ENCODE measurements at places on chromosomes 7 and 10. TPM values are rescaled to one million over a fixed set of nuclear protein-coding genes. Genes with fewer than 3 reads are reported as not detected.

The TFPI2 gene
- 0.84 TPM for total RNA-seq

The BMPR1A gene
- 77.9 TPM for total RNA-seq

The ADRB1 gene
- total RNA-seq: 0.14 TPM

The WNT16 gene
- not detected for total RNA-seq

The PDE6C gene
- not detected for total RNA-seq

The OPN1SW gene
- total RNA-seq: not detected

The GARIN1A gene
- total RNA-seq: 1.9 TPM

The IKZF1 gene
- total RNA-seq: 8.5 TPM

DNA sequence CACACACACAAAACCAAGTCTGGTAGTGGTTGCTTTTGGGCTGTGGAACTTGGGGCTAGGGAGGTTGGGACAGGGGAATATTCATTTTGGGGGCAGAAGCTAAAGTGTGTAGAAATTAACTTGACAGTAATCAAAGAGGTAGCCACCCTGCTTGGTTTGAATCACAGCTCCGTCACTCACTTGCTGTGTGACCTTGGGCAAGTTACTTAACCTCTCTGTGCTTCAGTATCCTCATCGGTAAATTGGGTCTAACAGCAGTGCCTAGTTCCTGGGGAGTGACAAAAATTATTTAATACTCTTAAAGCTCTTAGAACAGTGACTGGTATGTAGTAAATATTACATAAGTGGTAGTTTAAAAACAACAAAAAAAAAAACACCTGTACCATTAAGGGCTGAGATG is 489.8 kb downstream of the SDK1 start:
- DNase-seq: no peak
- no peaks in the 10 kb centered on the region for H3K27me3 ChIP-seq
- H3K4me1 ChIP-seq: peaks cover 4% of the 10 kb centered on the region
- H3K27ac ChIP-seq: no peak overlapping the region

DNA sequence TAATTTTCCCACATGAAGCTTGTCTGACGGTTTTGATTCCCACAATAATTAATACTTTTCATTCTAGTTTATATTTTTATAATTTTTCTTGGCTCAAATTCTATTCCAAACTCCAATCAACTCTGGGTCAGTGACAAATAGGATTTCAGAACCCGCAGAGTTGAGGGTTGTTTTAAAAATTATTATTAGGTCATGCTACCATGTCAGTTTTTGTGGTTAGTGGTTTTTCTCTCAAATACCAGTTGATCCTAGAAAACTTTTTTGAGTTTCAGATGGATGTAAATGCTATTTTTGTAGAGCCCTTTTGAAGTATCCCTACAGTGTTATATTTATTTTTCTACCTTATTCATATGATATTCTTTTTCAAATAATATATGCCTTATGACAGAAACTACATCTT is 237.4 kb downstream of the SEMA3D start:
- H3K4me1 ChIP-seq: peaks cover 5% of the 10 kb centered on the region
- H3K36me3 ChIP-seq: no peaks in the 10 kb centered on the region
- H3K27ac ChIP-seq: no peak overlapping the region
- H3K27me3 ChIP-seq: no peaks in the 10 kb centered on the region
- DNase-seq: no peak

DNA sequence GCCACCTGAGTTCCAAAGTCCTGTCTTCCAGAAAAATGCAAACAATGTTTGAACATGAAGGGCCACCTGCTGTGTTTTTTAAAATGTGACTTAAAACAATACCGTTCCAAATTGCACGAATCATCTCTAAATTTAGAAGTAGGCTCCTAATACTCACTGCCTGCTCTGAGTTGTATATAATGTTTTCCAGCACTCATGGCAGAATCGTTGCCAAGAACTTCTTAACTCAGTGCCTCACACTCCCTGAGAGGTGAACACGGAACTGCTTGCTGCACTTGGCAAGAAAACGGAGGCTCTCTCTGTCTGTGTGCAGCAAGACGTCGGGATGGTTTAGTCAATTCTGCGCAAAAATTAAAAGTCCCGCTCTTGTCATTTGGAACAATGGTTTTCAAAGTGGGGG is 757.3 kb upstream of the AUTS2 start:
- no peaks in the 10 kb centered on the region for H3K36me3 ChIP-seq
- DNase-seq: no peak
- no peak overlapping the region for H3K27ac ChIP-seq
- H3K4me3 ChIP-seq: no peak overlapping the region
- H3K4me1 ChIP-seq: no peaks in the 10 kb centered on the region

DNA sequence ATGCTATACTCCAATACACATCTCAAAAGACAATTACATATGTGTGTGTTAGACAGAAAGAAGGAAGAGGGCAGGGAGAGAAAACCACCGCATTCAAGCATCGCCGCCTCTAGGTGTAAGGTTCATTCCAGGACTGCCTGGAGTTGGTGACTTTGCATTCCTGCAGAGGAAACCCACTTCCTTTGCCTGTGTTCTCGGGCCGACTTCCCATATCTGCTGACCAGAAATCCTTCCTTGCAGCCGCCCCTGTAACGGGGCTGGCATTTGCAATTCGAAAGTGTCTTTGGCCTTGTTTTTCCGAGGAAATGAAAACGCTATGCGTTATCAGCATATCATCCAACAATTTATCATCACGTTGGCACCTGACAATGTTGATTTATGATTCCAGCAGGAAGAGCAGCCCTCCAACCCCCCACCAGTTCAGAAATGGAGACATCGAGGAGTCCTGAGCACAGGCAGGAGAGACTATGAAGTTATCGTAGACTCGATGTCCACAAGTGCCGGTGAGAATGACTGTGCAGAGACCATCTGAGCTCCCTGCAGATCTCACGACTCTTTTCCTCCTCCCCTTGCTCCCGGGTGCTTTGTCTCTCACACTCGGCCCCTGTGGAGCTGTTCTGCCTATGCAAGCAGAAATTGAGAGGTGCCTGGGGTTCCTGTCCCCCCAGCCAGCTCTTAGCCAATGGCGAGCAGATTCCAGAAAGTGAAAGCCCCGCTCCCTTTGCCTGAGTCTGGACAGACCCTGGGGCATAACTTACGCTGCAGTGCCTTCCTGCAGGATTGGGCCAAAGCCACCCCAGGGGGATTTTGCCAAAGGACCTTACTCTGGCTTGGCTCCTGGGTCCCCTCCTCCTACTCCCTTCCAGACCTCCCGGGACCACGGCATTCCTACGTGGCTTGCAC is 68.9 kb upstream of the FOXK1 start:
- H3K4me1 ChIP-seq: peaks cover 22% of the 10 kb centered on the region
- no peak overlapping the region for H3K4me3 ChIP-seq
- no peaks in the 10 kb centered on the region for H3K27me3 ChIP-seq
- H3K27ac ChIP-seq: no peak overlapping the region
- no peaks in the 10 kb centered on the region for H3K36me3 ChIP-seq

GRCh38 chr10:124916098-124916584 is 25.8 kb upstream of the ZRANB1 start:
- H3K27me3 ChIP-seq: peaks cover 12% of the 10 kb centered on the region
- no peak for DNase-seq
- H3K4me1 ChIP-seq: peaks cover 27% of the 10 kb centered on the region
- H3K27ac ChIP-seq: peak overlapping the region; percentile 83
- no peaks in the 10 kb centered on the region for H3K36me3 ChIP-seq
- peak overlapping the region; percentile 95 for H3K4me3 ChIP-seq

GRCh38 chr10:57983281-57983791 is 284.4 kb downstream of the IPMK start:
- no peak for DNase-seq
- no peak overlapping the region for H3K27ac ChIP-seq
- H3K4me3 ChIP-seq: no peak overlapping the region
- H3K27me3 ChIP-seq: no peaks in the 10 kb centered on the region

- H3K27me3 ChIP-seq: no peaks in the 10 kb centered on the region
- no peak for DNase-seq
- H3K4me1 ChIP-seq: peaks cover 12% of the 10 kb centered on the region
- no peak overlapping the region for H3K4me3 ChIP-seq
Observed at GRCh38 chr7:129161524-129162225, 17.2 kb downstream of the TSPAN33 start.

DNA sequence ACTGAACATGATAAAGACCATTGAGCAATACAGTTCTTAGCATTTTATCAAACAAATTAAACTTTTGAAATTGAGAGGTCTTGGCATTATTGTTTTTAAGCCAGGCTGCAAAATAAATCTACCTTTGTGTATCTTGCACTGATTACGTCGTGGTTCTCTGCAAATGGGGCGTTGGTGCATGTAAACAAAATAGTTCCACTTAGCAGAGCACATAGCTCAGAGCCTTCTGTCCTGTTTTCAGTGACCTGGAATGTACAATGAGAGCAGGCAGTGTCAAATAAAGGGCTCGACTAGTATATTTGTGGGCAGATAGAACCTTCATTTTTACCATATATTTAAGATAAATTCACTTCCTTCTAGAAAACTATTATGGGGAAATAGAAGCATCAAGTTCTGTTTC is 333.9 kb upstream of the SMIM30 start:
- H3K4me3 ChIP-seq: no peak overlapping the region
- no peaks in the 10 kb centered on the region for H3K36me3 ChIP-seq
- no peak overlapping the region for H3K27ac ChIP-seq
- H3K4me1 ChIP-seq: peaks cover 6% of the 10 kb centered on the region
- peaks cover 4% of the 10 kb centered on the region for H3K27me3 ChIP-seq

- no peak overlapping the region for H3K27ac ChIP-seq
- H3K4me3 ChIP-seq: no peak overlapping the region
- DNase-seq: no peak
- no peaks in the 10 kb centered on the region for H3K27me3 ChIP-seq
- H3K36me3 ChIP-seq: peaks cover 8% of the 10 kb centered on the region
- no peaks in the 10 kb centered on the region for H3K4me1 ChIP-seq
Observed at GRCh38 chr10:119806334-119807130, 66.1 kb downstream of the MCMBP start.

GRCh38 chr10:77428691-77429395 is 208.8 kb downstream of the KCNMA1 start:
- H3K36me3 ChIP-seq: no peaks in the 10 kb centered on the region
- no peak overlapping the region for H3K27ac ChIP-seq
- H3K4me3 ChIP-seq: no peak overlapping the region
- peak; percentile 26 for DNase-seq
- H3K27me3 ChIP-seq: peaks cover 5% of the 10 kb centered on the region

- peaks cover 35% of the 10 kb centered on the region for H3K4me1 ChIP-seq
- no peak overlapping the region for H3K4me3 ChIP-seq
- no peak overlapping the region for H3K27ac ChIP-seq
- H3K27me3 ChIP-seq: peaks cover 10% of the 10 kb centered on the region
- no peaks in the 10 kb centered on the region for H3K36me3 ChIP-seq
- DNase-seq: no peak
Observed at GRCh38 chr7:55086413-55087201, 67.8 kb downstream of the EGFR start.

- H3K36me3 ChIP-seq: no peaks in the 10 kb centered on the region
- no peak overlapping the region for H3K4me3 ChIP-seq
- H3K27ac ChIP-seq: no peak overlapping the region
- no peak for DNase-seq
- peaks cover 10% of the 10 kb centered on the region for H3K4me1 ChIP-seq
Observed at GRCh38 chr10:33073641-33074415, 115.8 kb upstream of the ITGB1 start.

DNA sequence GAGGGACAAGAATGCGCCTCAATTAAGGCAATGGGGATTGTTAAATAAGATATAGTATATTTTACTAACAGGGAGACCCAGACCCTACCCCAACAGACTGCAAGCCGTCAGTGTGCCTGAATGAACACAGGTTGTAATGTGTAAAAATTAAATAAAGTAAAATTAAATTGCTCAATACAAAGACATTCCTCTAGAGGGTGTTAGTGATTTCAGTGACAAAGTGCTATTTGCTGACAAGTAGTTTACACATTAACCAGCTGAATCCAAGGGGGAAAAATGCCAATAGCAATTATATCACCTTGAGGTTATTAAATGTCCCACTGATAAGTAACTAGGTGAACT is 110.5 kb downstream of the EBF3 start:
- H3K4me1 ChIP-seq: peaks cover 17% of the 10 kb centered on the region
- H3K4me3 ChIP-seq: no peak overlapping the region
- DNase-seq: no peak
- H3K27ac ChIP-seq: no peak overlapping the region

DNA sequence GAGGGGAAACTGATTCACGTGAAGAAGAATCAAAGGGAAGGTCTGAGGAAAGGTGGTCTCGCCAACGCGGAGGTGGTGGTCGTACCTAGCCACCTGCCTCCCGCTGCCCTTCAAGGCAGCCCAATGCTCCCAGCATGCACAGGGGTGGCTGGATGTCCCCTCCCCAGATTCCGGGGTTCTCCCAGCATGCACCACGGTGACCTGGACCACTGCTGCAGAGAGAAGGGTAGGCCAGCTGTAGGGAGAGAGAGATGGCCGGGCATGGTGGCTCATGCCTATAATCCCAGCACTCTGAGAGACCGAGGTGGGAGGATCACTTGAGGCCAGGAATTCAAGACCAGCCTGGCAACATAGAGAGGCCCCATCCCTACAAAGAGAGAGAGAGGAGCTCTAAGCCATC is 32.4 kb upstream of the PPP2R2D start:
- H3K36me3 ChIP-seq: no peaks in the 10 kb centered on the region
- no peak overlapping the region for H3K27ac ChIP-seq
- no peak overlapping the region for H3K4me3 ChIP-seq
- H3K4me1 ChIP-seq: no peaks in the 10 kb centered on the region

DNA sequence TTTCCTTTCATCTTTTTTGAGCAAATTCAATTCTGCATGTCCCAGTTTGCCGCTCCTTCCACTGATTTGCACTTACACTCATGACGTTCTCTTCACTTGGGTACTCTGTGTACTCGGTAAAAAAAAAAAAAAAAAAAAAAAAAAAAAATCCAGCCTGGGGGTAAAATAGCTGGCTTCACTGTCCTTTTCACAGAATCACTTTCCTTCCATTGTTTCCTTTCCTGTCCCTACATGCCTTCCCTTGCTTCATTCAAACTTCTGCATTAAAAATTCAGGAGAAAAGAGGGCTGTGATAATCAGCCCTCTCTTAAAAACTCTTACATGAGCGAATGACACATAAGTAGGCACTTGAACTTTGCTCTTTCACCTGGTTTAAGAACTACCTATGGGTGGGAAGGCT is 8.7 kb downstream of the ANKRD1 start:
- no peak for DNase-seq
- H3K36me3 ChIP-seq: peaks cover 15% of the 10 kb centered on the region
- no peaks in the 10 kb centered on the region for H3K27me3 ChIP-seq

GRCh38 chr10:110860576-110861241 is 11.0 kb upstream of the PDCD4 start:
- H3K27ac ChIP-seq: no peak overlapping the region
- H3K27me3 ChIP-seq: no peaks in the 10 kb centered on the region
- no peaks in the 10 kb centered on the region for H3K36me3 ChIP-seq

GRCh38 chr7:13139436-13139835 is 452.0 kb downstream of the ARL4A start:
- H3K4me3 ChIP-seq: no peak overlapping the region
- no peak overlapping the region for H3K27ac ChIP-seq
- no peaks in the 10 kb centered on the region for H3K36me3 ChIP-seq
- no peak for DNase-seq
- H3K27me3 ChIP-seq: no peaks in the 10 kb centered on the region
- H3K4me1 ChIP-seq: no peaks in the 10 kb centered on the region

DNA sequence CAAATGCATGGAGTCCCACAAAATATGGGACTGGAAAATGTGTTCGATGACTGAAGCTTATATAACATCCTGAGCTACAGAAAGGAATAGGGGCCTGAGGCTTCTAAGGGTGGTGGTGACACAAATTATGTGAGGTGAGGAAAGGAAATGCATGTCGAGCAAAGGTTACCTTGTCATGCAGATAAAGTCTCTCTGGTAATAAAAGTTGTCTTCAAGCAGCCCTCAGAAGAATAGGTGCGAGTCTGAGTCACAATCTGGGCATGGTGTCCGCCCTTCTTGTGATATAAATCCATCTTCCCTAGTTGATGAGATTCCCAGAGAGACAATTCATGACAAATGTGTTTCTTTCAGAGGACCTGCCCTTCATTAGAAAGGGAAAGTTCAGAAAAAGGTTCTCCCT is 985.2 kb upstream of the C7orf33 start:
- no peak for DNase-seq
- peaks cover 46% of the 10 kb centered on the region for H3K4me1 ChIP-seq
- peaks cover 11% of the 10 kb centered on the region for H3K36me3 ChIP-seq
- no peak overlapping the region for H3K4me3 ChIP-seq
- no peaks in the 10 kb centered on the region for H3K27me3 ChIP-seq

Measured in neural crest cell (in vitro differentiated cells).